ENCODE measurements at places on chromosomes 3 and 15.

DNA sequence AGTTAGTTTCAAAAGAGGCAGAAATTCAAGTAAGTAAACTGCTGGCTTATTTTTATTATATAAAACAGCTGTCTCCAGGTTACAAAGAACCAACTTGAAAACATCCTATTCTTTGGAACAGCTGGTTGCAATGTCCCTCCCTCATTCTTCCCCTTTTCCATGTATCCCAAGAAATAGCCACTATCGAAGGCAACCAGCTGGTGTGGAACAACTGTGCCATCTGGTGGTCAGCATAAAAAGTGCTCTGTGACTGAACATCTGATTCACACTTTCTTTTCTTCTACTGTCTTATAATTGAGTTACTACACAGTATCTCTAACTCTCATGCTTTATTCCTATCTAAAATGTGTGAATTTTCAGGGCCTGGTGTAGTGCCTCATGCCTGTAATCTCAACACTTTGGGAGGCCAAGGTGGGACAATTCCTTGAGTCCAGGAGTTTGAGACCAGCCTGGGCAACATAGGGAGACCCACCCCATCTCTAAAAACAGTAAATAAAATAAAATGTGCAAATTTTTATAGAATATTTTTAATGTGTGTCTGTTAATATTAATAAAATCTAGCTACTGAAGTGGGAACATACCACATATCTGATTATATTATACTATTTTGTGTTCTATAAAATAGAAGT, 9.6 kb downstream of the OSBPL11 start:
- no peak for DNase-seq

DNA sequence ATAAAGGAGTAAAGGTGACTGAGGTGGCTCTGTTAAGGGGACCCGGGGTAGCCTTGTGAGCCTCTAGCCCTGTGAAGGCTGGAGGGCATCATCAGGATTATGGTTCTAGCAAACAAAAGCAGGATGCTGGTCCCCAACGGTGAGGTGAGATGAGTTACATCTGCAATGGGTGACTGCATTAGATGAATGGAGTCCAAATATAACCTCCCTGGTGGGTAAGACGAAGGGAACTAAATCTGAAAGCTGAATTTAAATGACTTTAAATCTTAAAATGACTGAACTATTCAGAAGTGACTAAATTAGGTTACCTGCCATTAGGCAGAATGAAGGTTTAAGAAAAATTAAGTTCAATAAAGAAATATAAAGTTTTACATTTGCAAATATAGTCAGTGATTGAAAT, 4.6 kb upstream of the HLTF start:
- no peak for DNase-seq

- DNase-seq = no peak
Observed at GRCh38 chr15:42737529-42738328, 801 bp upstream of the CDAN1 start.

GRCh38 chr3:49013738-49014660, 4.4 kb downstream of the DALRD3 start:
- DNase-seq = no peak

DNA sequence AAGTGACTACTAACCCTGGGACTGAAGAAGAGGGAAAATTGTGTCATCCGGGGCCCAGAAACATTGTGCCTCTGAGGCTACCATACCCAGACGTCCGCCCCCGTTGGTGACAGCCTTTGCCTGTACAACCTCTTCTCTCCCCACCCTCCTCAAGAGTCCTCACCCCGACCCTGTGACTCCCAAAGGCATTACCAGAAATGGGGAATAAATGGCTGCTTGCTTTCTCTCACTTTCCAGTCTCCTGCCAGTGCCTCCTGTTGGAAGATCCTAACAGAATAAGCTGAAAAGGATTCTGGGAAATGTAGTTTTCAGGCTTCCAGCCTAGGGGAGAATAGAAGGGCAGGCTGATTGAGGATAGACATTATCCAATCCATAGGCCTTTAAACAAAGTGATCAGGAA, 30.8 kb upstream of the SLC25A36 start:
- DNase-seq = no peak

DNA sequence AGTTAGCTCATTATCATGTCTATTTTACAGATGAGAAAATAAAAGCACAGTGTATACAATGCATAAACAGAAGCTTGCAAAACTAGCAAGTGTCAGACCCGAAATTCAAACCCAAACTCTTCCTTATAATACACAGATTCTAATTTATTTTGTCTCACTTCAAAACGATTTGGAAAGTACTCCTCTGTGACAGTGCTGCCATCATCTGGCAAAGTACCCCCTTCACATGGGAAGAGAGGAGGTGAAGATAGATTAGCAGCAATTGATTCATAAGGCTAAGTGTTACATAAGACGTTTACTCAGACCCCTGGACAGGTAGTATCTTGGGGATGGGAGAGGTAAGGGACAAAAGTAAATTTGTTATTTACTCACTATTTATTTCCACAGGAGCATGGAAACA, 744.0 kb upstream of the SGO1 start:
- DNase-seq = no peak

DNA sequence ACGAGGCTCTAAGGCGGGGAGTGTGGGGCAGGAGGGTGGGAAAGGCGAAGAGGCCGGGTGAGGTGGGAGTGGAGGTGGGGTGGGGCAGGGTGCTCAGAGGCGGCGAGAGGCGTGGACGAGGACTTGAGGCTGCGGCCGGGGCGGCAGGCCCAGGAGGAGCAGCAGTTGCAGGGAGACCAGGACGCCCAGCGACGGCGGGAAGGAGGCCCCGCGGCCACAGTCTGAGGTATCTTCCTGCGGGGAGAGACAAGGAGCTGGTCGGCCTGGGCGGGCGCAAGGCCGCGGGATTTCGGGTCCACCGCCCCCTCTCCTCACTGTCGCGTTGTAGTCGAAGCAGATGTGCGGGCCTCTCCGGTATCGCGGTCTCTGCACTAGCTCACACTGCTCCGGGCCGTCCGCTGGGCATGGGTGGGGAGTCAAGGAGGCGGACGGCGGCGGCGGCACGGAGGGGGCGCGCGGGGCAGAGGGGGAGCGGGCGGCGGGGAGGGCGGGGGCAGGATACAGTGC, 5.3 kb upstream of the TMEM115 start:
- no peak for DNase-seq

- no peak for DNase-seq
Observed at GRCh38 chr3:81375921-81376320, 385.5 kb downstream of the GBE1 start.

DNA sequence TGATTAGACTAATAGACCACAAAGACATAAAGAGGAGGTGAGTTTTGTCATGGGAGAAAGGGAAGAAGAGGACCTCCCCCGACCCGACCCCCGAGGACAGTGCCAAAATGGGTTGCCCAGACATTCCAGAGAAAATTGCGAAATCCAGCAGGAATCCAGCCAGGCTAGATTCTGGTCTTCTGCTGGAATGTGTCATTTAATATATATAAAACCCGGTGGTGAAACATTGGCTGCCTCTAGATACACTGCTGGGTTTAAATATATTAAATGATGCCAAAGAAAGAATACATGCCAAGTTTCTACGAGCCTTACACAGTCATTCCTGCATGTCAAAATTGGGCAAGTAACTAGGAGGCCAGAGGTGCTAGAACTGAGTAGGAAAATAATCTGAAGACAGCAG, 45.3 kb upstream of the SPESP1 start:
- DNase-seq = no peak

DNA sequence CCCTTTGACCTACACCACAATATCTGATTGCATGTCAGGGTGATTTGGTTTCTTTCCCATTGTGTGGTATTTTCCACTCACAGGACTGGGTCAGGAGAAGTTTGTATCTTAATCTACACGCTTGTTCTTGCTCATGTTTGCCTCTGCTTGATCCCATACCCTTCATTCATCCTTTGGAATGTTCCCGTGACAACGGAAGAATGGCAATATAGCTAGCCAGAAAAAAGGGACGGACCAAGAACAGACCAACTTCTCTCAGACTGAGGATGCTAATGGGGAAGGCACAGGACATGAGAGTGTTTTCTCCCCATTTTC, 7.8 kb upstream of the THSD4 start:
- no peak for DNase-seq

DNA sequence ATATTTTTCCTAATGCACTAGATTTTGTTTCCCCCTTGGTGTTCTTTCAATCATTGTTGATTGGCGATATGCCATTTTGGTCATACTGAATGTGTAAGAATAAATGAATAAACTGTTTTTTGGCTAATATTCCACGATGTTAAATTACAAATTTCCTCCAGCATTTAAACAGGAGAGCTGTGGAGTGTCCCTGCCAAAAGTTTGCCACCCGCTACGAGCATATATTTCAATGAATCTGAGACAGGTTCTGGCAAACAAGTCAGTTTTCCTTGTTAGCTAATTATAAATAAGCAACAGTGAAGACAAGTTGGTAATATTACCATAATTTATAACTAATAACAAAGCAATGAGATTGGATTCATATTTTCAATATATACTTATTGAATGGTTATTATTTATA, 777.6 kb downstream of the ROBO1 start:
- DNase-seq = no peak

GRCh38 chr15:38042707-38043445, 108.4 kb downstream of the TMCO5A start:
- no peak for DNase-seq

- no peak for DNase-seq
Observed at GRCh38 chr3:45712434-45713110, 23.4 kb downstream of the SACM1L start.

- DNase-seq = no peak
Observed at GRCh38 chr3:56413911-56414310, 54.4 kb downstream of the ERC2 start.

DNA sequence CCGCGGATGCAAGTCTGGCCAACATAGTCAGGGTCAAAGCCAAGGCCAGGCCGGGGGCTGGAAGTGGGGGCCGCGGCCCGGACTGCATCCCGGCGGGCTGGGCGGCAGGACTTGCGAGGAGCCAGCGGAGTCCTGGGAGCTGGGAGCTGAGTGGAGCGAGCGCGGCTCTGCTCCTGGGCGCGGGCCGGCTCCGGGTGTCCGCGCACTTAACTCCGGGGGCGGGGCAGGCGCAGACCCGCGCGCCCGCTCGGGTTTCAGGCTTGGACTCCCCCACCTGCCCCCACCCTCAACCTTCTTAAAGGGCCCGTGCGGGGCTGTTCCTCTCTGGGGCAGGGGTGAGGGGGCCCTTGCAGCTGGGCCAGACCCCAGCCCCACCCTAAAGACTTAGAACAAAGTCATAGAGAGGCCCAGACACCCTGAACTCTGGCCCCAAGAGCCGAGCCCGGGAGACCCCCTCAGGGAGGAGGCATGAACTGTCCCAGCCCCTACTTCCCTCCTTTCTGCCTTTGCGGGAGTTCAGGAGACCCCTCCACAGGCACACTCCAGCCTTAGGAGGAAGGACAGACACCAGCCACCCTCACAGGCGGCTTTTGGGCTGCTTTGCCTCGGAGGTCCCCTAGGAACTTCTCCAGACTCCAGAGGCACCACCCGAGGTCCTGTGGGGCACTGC, at the start of gene CSPG4:
Gene CSPG4, minus strand, starts transcription at position 181 of the 670 bp plus-strand sequence. Its CDS starts 93 bp downstream, at position 88.
- no peak for DNase-seq

GRCh38 chr15:58114388-58114787, 23.8 kb upstream of the AQP9 start:
- DNase-seq = no peak

- no peak for DNase-seq
Observed at GRCh38 chr3:118886708-118887107, 147.9 kb downstream of the IGSF11 start.

DNA sequence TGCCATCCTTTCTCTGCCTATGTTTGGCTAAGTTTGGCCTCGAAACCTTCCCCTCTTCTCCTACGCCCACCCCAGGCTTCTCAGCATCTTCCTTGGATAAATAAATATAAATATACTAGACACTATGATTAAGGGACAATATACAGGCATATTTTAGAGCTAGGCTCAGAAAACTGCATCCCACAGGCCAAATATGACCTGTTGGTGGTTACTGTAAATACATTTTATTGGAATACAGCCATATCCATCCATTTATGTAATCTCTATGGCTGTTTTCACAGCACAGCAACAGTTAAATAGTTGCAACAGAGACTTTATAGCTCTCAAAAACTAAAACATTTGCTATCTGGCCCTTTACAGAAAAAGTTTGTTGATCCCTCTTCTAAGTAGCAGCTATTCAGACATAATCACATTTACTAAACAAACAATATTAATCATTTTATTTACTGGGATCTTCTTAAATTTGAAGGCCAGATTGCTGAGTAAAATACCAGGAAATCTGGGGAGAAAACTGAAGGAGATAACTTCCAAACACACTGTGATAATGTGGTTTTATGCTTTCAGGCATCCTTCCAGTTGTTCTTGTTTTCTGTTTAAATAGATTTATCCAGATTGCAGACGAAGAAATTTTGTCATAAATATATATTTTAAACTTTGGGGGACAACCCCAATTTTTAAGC, 269.7 kb upstream of the THRB start:
- no peak for DNase-seq

DNA sequence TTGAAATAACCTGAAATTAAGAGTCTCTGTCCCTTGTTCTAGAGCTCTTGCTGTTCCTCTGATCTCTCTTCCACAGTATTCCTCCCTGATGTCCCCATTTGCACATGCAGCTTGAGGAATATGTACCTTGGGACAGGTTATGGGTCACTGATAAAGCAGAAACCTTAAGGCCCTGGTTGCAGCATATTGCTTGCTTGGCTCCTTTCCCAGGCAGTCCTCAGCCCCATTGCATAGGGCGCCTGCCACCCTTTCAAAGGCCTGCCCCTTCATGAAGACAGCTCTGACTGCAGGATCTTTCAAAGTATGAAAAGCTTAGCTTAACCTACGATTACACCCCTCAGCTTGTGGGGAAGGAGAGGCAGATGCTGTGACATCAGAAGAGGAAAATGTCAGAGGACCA, 51.6 kb downstream of the WDR76 start:
- DNase-seq = no peak

- DNase-seq = no peak
Observed at GRCh38 chr3:99232696-99233095, 331.2 kb upstream of the DCBLD2 start.

Measured in cerebellar nuclear complex (tissue), 1 donor.